ENCODE measurements at places on chromosomes 1 and 21.

- DNase-seq: no peak
Measured at GRCh38 chr1:56719171-56719570, 74.1 kb downstream of the PRKAA2 start.

DNA sequence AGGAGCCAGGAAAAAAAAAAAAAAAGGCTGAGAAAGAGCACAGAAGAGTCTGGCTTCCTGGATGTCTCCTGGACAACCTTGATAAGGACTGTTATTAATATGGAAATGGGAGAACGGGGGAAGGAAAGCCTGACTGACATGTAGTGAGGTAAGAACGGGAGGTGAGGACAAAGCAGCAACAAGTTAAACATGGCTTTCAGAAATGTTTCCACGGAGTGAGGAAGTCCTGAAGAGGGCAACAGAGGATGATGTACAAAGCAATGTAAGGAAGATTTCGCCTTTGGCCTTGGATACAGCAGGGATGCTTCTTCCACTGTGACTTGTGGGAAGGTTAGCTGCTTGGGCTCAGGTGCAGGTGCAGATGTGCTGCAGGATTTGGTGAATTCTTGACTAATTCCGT is 11.9 kb upstream of the NIBAN1 start:
- DNase-seq: no peak

DNA sequence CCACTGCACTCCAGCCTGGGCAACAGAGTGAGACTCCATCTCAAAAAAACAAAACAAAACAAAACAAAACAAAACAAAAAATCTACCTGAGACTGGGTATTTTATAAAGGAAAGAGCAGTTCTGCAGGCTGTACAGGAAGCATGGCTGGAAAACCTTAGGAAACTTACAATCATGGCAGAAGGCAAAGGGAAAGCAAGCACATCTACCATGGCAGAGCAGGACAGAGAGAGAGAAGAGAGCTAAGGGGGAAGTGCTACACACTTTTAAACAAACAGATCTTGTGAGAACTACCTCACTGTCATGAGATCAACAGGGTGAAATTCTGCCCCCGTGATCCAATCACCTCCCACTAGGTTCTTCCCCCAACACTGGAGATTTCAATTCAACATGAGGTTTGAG is 198.3 kb upstream of the SAMSN1 start:
- no peak for DNase-seq

- no peak for DNase-seq
Measured at GRCh38 chr21:37944496-37944895, 28.2 kb upstream of the KCNJ6 start.

GRCh38 chr1:51525295-51525694 is 6.2 kb upstream of the EPS15 start:
- no peak for DNase-seq

- no peak for DNase-seq
Measured at GRCh38 chr1:192418552-192419285, 101.9 kb downstream of the RGS21 start.

DNA sequence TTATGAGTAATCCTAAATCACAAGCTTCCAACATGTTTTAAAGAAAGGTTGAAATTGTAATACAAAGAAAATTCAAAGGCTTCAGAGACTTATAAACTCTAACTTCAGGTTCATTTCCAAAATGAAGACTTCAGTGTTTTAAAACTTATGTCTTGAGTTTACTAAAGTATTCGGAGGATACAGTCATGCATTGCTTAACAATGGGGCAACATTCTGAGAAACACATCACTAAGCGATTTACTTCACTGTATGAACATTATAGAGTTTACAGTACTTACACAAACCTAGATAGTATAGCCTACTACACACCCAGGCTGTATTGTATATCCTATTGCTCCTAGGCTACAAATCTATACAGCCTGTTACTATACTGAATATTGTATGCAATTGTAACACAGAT is 38.3 kb downstream of the CEP170 start:
- no peak for DNase-seq

GRCh38 chr1:150186789-150187559 is 37.3 kb downstream of the PLEKHO1 start:
- DNase-seq: peak; percentile 14

DNA sequence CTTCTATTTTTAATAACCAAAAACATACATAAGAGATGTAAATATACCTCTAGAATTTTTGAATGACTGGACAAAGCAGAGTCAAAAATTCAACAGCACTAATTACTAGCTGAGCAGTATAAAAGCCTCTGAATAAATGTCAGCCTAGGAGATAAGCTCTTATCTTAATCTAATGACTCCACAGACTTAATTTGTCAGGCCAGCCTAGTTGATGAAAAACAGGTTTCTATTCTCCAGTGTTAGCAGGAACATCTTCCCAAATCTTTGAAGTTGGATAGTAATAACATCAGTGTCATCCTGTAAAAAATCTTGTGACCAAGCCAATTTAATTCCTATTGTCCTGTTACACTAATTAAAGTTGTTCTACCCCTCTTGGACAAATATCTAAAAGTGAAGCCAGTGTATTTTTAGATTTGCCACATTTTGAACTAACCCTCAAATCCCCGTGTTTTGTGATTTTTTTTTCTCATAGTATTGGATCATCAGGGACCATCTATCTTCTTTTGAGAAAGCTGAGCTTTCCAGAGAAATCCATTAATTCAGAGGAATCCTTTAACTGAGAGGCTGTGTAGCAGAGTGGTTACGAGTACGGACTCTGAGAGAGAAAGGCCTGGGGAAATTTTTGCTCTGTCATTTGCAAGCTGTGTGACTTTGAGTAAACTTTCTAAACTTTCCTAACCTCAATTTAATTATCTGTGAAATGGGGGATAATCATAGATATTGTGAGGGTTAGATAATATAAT is 41.2 kb downstream of the LMO4 start:
- no peak for DNase-seq

GRCh38 chr21:16117851-16118590 is 388.2 kb downstream of the USP25 start:
- no peak for DNase-seq

DNA sequence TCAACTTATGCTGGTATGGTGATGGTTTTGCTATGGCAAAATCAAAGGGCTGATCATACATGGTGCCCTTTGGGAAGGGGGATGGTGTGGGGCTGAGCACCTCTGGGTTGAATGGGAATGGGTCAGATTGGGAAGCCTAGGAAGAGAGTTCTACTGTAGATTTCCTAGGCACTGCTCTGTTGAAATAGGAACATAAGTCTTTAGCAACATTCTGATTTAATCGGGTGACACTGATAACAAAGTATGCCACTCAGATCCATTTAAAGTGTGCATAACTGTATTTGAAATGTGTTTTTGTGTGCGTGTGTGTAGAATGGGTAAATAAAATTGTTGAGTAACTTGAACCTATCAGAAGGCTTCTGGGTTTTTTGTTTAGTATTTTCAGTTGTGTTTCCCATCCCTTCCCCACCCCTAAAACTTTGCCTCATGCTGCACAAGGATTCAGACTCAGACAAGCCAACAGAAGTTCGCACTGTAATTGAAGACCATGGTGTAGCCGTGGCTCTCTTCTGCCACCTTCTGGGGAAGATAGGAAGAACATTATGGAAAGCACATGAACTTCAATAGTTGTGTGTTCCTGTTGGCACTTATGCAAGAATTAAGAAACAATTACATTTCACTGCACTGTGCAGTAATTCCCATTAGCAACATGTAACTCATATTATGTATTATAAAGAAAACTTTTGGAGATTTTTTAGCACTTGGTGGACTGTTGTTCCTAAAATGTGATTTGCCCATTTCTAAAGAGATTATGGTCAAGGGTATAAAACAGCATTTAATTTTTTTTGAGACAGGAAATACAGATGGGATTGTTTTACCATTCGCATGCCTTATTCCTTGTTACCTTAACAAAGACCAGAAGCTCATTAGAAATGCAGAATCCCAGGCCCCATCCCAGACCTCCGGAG is 10.9 kb upstream of the C4BPB start:
- peak; percentile 61 for DNase-seq

DNA sequence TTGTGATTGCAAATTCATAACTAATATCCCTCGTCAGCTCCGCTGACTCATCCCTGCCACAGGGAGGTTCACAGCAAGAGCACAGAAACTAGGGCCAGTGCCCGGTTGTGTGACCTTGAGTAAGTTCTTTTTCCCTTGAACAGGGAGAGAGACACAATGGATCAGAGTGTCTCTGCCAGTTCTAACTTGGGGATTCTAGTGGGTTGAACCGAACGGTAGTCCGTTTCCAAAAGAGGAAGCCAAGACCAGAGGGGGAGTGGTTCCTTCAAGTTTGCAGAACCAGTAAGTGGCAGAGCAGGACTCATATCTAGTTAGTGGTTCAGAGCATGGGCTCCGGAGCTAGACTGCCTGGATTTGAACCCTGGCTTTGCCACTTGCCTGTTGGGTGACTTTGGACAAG is 4.9 kb upstream of the SHISA4 start:
- peak; percentile 33 for DNase-seq

DNA sequence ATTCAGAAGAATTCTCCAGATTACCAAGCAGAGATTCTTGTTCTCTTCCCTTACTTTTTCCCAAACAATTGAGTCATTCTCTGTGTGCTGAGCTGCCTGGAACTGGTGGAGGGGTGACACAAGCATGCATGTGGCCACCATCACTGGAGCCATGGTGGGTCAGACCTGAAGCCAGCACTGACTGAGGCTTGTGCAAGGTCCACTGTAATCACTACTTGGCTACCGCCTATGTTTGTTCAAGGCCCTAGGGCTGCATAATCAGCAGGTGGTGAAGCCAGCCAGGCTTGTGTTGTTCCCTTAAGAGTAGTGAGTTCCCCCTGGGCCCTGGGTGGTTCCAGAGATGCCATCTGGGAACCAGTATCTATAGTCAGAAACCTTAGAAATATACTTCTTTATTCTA is 183.8 kb downstream of the DNAH14 start:
- no peak for DNase-seq

DNA sequence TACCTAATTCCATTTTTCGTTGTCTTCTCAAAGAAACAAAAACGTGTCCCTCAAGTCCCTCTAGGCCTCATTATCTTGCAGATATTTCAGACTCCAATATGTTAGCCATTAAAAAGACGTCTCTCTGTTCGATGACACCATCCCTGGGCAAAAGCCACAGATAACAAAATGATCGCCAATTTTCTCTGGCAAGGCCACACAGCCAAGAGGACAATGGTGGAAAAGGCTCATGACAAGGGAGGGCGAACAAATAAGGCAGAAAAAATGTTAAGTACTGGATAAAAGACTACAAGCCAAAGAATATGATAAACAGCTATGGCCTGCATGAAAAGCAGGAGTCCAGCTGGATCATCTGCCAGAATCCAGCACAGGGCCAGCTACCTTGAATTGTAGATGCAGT is 82.9 kb downstream of the TBX15 start:
- DNase-seq: no peak

- no peak for DNase-seq
Measured at GRCh38 chr1:200354243-200354642, 55.6 kb downstream of the ZNF281 start.

GRCh38 chr1:94554580-94554979 is 13.0 kb upstream of the F3 start:
- DNase-seq: no peak

DNA sequence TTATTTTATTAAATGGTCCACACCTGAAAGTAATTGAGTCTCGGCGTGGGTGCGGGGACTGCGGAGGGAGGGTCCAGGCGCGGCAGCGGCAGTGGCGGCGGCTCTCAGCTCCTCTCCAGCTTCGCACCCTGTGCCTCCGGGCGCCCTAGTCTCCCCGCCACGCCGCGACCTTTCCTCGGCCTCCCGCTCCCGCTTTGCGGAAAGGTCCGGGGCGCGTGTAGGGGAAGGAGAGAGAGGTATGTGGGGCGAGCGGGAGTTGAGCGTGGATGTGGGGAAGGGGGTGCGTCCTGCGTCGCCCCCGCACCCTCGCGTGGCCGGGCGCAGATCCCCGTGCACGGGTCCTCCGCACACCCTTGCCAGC is 13.4 kb upstream of the ALX3 start:
- peak; percentile 24 for DNase-seq

- no peak for DNase-seq
Measured at GRCh38 chr1:20724364-20725188, 6.8 kb upstream of the KIF17 start.

DNA sequence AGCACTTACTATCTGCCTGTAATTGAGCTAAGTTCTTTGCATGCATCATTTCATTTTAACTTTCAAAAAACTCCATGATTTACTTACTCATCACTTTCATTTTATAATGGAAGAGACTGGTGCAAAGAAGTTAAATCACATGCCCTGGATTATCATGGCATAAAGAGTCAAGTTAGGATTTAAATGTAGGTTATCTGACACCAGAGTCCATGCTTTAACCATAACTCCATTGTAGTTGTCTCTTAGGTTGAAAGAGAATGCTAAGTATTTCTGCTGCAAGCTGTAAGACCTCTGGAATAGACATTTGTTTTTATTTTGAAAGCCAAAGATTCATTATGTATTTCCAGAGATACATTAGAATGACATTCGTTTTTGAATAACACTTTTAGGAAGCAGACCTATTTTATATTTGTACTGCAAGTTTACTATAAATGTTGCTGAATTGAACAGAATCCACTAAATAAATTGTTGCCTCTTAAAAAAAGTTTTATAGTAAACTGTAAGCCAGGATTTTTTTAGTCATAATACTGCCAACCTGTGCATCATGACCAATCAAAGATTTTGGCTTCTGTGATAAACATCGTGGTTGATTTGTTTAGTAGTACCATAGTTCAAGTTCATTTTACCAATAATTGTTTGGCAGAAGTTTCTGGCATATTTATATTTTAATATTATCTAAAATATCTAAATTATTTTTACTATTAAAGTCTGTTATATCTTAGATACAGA is 26.1 kb downstream of the CFH start:
- DNase-seq: no peak

DNA sequence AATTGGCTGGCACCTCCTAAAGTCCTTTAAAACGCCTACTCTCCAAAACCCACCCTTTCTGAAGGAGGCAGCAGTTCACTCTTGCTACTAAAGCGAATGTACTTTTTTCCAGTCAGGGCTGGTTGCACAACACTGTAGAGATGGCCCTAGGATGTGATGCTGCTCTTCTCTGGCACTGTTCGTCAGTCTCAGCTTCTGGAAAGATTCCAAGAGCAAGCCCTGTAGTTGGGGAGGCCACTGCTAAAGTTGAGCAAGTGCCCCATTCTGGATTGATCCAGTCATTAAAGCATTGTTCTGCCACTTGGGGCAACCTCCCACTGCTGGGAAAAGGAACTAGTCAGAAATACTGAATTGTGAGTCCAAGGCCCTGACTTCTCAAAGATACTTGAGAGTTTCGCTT is 28.5 kb upstream of the KCNQ4 start:
- DNase-seq: no peak

- no peak for DNase-seq
Measured at GRCh38 chr1:1236176-1236763, 4.2 kb downstream of the B3GALT6 start.

- DNase-seq: no peak
Measured at GRCh38 chr1:98700228-98700627, 38.7 kb downstream of the SNX7 start.

Data from stimulated activated CD4-positive, alpha-beta T cell treated with anti-CD3 and anti-CD28 coated beads, Interleukin-15, amount 100 ng/mL, for 24 hours (primary cell).